ENCODE measurements at places on chromosomes 2 and 18.

DNA sequence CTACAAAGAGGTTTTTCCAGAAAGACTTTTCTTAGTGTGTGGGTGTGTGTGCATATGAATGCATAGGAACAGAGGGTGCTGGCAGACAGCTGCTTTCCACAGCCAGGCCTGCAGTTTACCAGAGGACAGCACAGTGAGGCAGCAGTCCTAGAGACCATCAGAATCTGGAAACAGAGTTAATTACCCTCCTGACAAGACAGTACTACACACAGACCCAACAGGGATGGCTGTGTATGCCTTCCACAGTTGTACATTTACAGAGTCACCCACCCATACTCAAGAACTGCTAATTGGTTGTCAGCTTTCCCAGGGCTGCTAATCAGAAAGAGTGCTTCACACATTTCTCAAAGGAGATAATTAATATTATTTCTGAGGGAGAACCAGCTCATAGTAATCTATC is 104.7 kb downstream of the FEZ2 start:
- no peak for DNase-seq

- DNase-seq = no peak
Observed at GRCh38 chr2:216799873-216800431, 59.9 kb downstream of the TNP1 start.

DNA sequence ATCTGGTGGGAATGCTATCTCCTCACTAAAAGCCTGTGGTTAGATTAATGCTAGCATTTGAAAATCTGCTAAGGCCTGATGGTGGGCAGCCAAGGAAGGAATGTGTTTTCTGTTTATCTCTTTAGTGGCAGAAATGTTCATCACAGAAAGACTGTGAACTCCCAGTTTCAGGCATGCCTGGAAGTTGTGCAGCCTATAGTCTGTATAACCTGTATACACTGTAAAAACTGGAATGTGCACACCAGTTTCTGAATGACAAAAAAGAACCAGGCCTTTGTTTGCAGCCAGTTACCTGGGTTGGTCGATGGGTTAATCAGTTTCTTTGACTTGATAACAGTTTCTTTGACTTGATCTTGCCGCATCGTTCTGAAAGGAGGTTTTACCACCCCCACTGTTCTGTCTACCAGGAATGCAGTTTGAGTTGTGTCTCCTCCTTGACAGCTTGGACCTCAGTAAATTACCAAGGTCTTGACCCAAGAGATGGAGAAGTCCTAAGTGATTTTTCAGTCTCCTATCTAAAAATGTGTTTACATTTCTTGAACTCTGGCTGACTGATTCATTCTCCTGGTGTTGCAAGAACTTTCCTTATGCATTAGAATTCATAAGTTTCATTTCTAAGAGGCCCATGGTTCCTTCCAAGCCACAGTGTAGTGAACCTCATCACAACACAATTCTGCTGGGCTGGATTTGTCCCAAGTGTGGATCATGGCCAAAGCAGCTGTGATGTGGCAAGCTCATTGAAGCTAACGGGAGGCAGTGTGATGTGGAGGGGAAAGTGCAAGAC is 62.2 kb downstream of the KIAA2012 start:
- no peak for DNase-seq

DNA sequence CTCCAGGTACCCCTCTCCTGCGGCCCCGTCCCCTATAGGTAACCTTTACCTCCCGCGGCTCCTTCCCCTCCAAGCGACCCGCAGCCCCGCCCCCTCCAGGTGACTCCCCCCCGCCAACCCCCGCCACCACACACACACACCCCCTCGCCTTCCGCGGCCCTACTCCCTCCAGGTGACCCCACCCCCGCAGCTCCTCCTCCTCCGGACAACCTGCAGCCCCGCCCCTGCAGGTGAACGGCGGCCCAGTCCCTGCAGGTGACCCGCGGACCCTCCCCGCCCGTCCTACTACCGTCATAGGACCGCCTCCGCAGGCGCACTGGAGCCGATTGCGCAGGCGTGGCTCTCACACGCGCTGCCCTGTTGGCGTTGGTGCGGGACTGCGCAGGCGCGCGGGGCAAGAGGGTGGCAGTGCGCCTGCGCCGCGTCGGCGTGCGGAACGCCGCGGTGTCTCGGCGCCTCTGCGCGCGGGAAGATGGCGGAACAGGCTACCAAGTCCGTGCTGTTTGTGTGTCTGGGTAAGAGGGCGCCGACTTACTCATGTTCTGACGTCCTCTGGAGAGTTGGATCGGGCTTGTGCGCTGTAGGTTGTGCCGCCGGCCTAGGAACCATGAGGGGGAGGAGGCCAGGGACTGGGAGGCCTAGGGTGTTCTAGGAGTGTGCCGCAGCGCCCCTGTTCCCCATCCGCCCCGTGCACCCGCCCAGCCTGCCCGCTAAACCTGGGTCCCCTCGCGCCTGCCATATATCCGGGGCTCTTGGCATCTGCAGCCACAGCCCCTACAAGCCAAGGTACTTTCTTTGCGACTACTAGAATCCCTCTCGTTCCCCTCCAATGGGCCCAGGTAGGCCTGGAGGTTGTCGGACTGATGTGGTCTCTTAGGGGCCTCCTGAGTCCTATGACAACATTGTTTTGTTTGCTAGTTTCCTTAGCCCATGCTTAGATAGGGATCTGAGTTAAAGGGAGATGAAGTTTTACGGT is at the start of gene ACP1:
ACP1 (plus strand) TSS at position 455 of the 976 bp plus-strand sequence; CDS start at position 473, 18 bp downstream.
- peak; percentile 86 for DNase-seq

- DNase-seq = no peak
Observed at GRCh38 chr2:138502255-138503086, 901 bp downstream of the SPOPL start.

DNA sequence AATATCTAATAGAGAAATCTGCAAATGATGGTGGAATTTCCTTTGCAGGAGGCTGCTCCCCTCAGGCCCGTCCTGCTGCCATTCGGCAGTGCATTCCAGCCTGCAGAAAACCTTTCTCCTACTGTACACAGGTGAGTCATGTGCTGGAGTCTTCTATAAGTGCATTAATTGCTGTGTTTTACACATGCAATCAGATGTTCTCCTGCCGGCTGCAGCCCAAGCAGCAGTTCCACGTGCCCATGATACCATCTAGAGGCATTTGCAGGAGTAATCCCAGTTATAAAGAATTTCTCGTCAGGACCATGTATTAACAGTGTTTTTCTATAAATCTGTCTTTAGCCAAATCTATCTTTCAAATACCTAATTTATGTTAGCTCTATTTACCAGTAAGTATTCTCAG is 304.7 kb upstream of the HNMT start:
- DNase-seq = no peak

DNA sequence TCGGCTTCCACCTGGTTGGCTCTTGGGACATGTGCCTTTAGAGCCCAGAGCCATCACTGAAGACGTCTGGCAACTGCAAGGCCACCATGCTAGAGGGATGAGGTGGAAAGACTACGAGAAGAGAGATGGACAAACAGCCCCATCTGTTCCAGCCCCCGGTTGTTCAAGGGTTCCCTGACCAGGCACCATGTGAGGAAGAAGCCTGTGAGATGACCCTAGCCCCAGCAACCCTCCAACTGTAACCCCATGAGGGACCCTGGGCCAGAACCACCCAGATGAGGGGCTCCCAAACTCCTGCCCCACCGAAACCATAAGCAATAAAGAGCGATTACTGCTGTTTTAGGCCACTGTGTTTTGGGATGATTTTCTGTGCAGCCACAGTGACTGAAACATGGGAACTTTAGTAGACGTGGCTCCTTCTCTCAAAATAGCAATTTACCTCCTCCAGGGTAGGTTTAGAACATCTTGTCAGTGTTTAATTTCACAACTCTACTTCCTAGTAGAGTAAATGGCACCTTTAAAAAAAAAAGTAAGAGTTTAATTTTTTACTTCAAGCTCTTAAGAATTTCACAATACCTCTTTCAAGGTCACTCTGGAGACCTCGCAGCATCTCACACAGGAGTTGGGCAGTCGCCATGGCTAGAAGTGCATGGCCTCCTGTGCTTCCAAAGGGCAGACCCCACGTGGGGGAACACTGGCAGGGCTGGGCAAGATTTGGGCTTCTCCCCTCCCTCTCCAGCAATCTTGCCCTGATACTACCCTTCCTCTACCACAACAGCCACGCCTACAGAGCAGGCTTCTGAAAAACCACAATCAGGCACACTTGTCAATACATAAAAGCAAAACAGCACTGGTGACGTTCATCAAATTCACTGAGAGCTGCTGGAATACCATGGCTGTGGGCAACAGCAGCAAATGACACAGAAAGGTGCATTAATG is 48.8 kb downstream of the TMEM163 start:
- DNase-seq = no peak

GRCh38 chr2:66438891-66439811 is 4.2 kb downstream of the MEIS1 start:
- DNase-seq = no peak

DNA sequence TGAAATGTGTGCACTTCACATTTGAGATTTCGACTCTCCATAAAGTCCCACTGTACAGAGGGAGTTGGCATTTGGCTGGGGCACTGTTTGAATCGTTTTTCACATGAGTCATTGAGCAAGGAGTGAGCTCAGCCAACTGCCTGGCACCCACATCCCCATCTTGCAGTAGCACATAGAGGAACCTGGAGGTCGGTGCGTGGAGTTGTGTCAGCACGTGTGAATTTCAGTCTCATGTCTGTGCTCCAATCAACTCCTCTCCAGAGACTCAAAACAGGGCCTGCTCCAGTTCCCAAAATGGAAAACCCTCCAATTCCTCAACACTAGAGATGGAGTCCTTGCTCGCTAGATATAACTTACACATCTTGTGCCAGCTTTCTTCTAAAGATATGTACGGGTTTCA is 126.8 kb upstream of the CAPN13 start:
- no peak for DNase-seq

GRCh38 chr2:54750040-54750439 is 26.6 kb downstream of the EML6 start:
- DNase-seq = no peak
